GM13977 (cell line): ENCODE measurements at places on chromosomes 12 and 14.

GRCh38 chr14:34680806-34681479 lies 33.5 kb downstream of the CFL2 start:
- no peak for DNase-seq

DNA sequence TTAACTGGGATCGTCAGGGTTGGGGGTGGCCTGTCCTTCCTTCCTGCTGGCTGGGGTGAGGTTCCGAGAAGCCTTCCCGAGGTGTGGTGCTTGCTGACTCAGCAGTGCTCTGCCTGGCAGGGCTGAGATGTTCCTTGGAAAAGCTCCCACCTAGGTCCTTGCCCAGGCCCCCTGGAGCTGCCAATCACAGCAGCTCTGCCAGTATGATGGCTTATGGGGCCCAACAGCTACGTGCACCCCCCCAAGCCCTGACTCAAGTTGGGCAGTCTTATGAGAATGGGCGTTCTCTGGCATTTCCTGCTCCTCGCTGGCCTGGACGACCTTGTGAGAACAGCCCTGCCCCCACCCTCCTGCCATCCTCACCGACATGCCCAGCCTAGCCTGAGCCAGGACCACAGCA lies 292.2 kb upstream of the CRY1 start:
- no peak for DNase-seq

GRCh38 chr12:1929985-1930802 lies 11.7 kb upstream of the CACNA2D4 start:
- no peak for DNase-seq

GRCh38 chr12:12081836-12082497 lies 11.2 kb downstream of the BCL2L14 start:
- peak; percentile 74 for DNase-seq

- no peak for DNase-seq
Measured at GRCh38 chr12:6443361-6443983, 1.3 kb upstream of the CD27 start.

- peak; percentile 79 for DNase-seq
Measured at GRCh38 chr14:20683891-20684661, at the start of gene RNASE4. TSS of gene RNASE4 (plus strand) at chr14:20684560. CDS start at chr14:20699372, 14,812 bp downstream.

- DNase-seq, result no peak
Measured at GRCh38 chr14:33432407-33433023, 493.8 kb downstream of the NPAS3 start.

DNA sequence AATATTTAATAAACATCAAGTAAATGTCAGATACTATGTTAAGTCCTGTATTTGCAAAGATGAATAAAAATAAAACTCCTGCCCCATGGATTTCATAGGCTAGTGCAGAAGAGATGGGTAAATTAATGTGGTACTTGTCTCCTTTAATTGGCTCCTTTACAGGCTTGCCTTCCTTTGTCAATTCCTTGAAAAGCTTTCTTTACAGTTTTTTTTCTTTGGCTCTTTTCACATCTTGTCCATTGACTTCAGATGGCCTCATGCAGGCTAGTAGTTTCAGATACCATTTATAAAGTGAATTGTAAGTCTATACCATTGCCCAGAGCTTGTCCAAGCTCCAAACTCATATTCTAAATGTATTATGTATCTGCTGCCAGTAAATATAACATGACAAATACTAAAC lies 128.7 kb upstream of the GARIN2 start:
- no peak for DNase-seq

- no peak for DNase-seq
Measured at GRCh38 chr12:62263232-62263631, 3.0 kb downstream of the USP15 start.

DNA sequence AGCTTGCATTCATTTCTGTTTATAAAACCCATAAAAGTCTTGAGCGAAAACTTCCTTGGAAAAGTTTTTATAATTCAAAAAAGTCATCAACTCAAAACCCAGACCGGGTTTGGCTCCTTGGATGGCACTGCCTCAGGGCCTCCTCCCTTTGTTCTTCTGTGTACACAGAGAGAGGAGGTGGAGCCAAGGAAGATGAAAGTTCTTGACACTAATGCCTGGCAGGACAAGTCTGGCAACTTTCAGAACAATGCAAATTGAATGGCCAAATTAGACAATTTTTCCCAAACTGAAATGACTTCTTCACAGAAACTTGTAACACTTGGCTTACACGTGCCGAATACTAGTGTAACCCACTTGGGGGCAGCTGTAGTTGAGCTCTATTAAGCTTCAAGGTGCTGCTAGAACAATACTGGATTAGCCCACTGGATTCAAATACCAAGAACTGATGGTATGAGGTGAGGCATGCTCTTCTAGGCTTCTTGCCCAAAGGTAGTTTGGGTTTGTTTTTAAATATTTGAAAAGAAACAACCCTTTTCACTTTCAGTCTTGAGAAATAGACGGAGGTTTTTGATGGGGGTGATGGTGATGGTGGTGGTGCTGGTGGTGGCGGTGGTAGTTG lies 86.6 kb upstream of the FRMD6 start:
- DNase-seq, result no peak

DNA sequence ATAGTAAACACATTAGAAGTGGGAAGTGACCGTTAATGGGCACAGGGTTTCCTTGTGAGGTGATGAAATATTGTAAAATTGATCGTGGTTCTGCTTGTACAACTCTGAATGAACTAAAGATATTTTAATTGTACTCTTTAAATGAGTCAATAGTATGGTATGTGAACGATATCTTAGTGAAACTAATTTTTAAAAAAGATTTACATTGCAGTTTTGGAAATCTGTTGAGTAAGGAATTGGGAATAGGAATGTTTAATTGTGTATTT lies 1.7 kb downstream of the ZNF410 start:
- no peak for DNase-seq

GRCh38 chr14:43587183-43587582 lies 919.9 kb downstream of the FSCB start:
- no peak for DNase-seq

DNA sequence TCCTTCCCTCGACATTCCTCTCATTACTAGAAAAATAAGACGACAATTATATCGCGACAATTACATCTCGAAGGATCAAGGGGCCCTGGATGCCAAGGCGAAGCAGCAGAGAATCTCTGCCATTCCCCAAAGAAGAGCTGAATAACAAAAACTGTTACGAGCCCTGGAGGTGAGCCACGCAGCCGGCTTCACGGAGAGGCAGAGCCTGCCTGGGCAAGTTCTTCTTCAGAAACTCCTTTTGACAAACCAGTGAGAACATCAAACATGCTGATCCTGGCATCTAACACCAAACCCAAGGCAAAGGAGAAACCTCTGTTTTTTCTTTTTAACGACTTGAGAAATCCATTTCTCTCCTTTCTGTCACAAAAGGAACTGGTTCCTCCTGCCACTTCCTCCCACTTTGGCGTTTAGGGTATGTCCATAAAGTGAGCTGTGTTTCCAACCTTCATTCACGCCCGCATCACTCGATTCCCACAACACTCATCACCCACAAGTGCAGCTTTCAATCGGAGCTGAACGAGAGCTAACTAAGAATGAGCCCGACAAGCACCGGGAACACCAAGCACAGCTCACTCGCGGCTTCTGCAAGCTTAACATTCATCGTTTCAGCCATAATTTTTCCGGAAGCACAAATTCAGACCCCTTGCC lies 21.5 kb downstream of the CCDC88C start:
- DNase-seq, result no peak

- no peak for DNase-seq
Measured at GRCh38 chr12:119683816-119684215, 15.9 kb downstream of the PRKAB1 start.

DNA sequence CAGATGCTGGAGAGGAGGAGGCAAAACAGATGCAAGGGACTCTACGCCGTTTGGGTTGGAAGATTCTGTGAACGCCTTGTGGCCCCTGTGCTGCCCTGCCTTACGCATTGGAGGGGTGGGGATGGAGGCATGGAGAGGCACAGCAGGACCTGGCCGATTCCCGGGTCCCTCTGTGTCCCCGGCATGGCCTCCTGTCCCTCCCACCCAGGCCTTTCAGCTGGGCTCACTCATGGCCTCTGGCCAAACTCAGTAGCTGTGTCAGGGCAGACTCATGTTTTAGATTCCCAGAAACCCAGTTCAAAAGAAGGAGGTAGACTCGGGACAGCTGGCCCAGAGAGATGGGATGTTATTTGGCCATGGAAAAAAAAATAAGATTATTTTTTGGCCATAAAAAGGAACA lies 40.1 kb downstream of the TESC start:
- no peak for DNase-seq

GRCh38 chr12:103415681-103416080 lies 80.1 kb downstream of the C12orf42 start:
- DNase-seq, result no peak
